ENCODE measurements at places on chromosomes 11 and 22.

DNA sequence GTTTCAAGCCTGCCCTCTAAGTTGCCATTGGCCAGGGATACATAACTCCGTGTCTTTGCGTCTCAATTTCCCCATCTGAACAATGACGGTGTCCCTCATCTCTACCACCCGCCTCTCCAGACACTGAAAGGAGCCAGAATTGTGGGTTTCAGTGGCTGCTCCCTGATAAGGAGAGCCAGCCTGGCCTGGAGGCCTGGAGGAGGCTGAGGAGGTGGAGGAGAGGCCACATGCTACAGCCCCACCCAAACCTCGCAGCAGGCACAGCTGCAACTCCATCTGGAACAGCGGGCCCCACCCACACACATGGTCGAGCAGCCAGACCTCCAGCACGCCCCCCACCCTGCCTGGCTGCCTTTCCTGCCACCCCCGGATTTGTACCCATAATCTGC, 34.4 kb upstream of the CD82 start:
- no peak for DNase-seq

- DNase-seq = no peak
These were observed 38.2 kb downstream of the RPUSD4 start for GRCh38 chr11:126173257-126173656.

GRCh38 chr11:86990031-86990430, 34.8 kb upstream of the FZD4 start:
- DNase-seq = no peak

GRCh38 chr11:112596324-112596723, 335.7 kb upstream of the PLET1 start:
- DNase-seq = no peak

DNA sequence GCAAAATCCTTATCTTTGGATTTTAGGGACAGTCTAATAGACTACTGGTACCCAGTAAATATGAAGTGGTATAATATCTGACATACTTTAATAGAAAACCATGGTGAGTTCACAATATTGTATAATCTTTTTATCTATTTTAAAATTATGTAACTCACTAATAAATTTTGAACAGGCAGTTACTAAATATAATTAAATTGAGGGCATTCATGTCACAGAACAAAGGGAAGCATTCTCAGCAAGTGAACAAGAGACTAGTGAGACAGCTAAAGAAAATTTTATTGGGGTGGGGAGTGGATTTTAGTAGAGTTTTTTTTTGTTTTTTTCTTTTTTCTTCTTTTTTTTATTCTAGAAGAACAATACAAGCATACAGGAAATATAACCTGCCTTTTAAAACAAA, 55.0 kb downstream of the DNAJC24 start:
- no peak for DNase-seq

GRCh38 chr22:19517171-19517500, 7.1 kb downstream of the CLDN5 start:
- no peak for DNase-seq

Data from NCI-H524 treated with DMSO at 0.1 percent for 48 hours (cell line).